ENCODE measurements at places on chromosomes 13 and 19.

- DNase-seq = no peak
Measured at GRCh38 chr13:98576200-98576945, 534 bp downstream of the STK24 start.

DNA sequence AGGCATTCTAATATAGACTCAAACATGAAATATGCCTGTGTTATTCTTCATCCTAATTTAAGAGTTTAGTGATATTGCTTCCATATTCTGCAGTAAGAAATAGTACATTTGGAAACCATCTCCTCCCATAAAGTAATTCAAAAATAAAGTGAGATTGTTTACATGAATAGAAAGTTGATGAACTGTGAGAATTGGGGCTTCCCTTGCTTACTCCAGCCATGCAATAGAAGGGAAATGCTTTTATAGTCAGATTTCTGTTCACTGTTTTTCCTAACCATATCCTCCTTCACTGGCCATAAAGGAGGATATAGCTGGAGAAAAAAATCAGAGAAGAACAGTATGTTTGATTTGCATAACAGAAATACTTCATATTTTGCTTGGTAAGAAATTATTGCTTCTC is 7.8 kb downstream of the LRCH1 start:
- DNase-seq = no peak

GRCh38 chr13:39876258-39876657 is 220.8 kb downstream of the COG6 start:
- peak; percentile 39 for DNase-seq

GRCh38 chr19:24069905-24070657 is 16.9 kb upstream of the ZNF254 start:
- DNase-seq = no peak

GRCh38 chr19:50331221-50331993 is 2.2 kb upstream of the KCNC3 start:
- DNase-seq = no peak

DNA sequence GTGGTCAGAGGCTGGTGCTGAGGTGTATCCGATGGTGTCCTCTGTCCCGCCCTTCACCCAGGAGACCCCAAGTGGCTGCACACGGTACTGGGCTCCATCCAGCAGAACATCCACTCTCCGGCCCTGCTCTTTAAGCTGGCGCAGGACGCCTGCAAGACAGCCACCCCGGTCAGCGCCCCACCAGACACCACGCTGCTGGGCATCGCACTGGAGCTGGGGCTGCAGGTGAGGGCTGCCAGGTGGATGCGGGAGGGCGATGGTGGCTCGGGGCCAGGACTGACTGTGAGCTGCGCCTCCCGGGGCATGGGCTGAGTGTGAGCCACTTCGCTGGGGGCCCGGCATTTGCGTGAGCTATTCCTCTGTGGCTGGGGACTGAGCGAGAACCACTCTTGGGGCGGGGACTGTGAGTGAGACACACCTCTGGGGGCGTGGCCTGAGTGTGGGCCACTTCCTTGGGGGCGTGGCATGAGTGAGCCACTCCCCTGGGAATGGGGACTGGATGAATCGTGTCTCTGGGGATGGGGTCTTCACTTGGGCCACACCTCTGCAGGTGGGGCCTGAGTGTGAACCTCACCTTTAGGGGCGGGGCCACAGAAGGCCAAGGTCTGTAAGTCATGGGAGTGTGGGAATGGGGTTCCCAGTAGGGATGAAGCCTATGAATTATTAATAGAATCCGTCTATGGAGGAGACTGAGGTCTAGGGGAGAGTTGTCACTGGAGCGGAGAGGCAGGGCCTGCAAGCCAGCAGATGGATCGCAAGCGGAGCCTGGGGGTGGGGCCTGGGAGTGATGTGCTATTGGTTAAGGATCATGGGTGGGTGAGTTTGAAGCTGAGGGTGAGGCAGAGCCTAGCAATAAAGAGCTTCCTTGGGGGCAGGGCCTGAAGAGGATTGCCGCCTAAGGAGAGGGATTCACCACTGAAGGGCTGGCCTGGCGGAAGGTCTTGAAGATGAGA is 30.5 kb downstream of the ZSWIM4 start:
- DNase-seq = no peak

All from kidney glomerular epithelial cell (primary cell).